ENCODE measurements at places on chromosomes 6 and 20.
A peak's percentile ranks its signal among the peaks of the same experiment; 100 is the strongest.

GRCh38 chr20:7926767-7927166 lies 13.5 kb downstream of the HAO1 start:
- DNase-seq, result peak; percentile 29

GRCh38 chr20:61976644-61977418 lies 88.8 kb downstream of the TAF4 start:
- no peak for DNase-seq

- DNase-seq, result no peak
These were observed 53.0 kb downstream of the SERAC1 start for GRCh38 chr6:158115102-158115501.

- DNase-seq, result peak; percentile 80
These were observed 289.8 kb upstream of the PREP start for GRCh38 chr6:105692613-105693215.

- no peak for DNase-seq
These were observed 154.7 kb downstream of the ARHGAP18 start for GRCh38 chr6:129555206-129555832.

DNA sequence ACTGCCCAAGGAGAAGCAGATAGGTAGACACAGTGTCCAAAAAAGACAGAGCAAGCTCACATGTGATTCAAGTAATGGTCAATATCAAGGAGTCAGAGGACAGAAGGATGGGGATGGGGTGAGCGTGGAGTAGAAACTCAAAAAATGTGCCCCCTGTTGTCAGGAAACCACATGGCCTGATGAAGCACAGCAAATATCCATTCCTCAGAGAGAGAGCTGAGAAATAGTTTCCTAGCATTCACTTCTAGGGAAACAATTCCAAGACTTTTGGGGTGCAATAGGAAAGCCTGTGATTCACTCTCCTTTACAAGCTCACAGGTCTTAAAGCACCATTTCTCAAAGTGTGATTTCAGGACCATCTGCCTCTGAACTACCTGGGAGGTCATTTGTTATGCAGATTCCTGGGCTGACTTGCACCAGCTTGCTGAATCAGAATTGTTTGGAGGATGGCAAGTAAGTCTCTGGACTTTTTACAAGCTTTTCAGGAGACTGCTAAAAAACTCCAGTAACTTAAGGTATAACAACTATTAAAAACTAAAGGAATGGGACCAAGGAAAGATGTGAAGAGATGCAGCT lies 432.8 kb downstream of the HDGFL1 start:
- no peak for DNase-seq

DNA sequence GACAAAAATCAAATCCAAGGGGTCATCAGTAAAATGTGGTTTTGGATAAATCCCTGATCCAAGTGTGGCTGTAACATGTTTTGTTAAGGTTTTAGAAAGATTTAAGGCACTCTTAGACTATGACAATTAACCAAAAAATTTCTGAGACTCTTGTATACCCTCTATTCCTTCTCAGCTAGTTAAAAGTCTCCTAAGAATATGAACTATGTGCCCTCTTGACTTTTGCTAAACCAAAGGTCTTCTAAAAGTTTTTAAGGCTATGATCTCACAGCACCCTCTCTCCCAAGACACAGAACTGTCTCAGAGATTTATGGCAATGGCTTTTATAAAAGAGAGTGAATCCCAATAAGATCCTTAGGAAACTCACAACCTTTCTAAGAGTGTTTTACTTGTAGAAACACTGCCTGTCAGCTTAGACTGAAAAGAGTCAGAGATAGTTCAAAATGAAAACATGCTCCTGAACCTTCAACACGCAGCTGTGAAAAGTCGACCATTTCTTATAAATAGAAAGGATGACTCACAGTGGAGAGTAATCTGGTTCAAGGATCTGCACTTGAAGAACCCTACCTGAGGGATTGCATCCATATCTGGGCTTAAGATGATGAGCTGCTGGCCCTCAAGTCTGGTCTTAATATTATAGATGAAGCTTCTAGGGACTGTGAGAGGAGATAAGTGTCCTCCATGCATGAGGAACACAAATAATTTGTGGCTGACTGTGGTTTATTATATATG lies 388.4 kb upstream of the GJE1 start:
- no peak for DNase-seq

- no peak for DNase-seq
These were observed 16.6 kb upstream of the MAPK13 start for GRCh38 chr6:36113703-36114102.

GRCh38 chr6:104356197-104356596 lies 503.5 kb downstream of the HACE1 start:
- no peak for DNase-seq

DNA sequence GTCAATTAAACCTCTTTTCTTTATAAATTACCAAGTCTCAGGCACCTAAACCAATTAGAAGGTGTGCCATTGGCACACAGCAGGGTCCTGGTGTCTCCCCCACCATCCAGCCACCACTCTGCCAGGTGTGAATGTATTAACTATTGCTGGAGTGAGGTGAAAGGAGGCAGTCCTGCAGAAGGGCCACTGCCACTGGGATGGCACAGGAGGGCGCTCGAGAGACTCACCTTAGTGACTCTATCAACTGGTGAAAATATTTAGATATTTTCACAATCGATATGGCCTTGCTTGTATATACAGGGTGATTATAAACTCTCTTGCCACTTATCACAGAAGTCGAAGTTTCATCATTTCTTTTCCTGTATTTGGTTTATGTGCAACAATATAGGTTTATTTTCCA lies 145.6 kb upstream of the ESR1 start:
- DNase-seq, result no peak

DNA sequence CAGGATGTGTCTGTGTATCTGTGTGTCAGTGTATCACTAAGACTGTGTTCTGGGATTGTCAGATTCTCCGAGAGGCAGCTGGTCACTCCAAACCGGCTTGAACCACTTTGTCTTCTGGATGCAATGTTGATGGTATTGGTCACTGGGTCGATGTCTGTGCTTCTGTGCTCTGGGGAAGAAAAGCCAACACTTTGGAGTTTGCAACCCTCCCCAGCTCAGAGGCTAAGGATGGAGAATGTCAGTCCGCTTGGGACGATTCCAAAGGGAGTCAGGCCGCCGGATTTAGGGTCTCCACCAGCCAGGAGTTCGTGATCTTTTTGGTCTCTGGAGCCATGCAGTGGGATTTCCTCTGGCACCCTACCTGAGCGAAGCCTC lies 5.2 kb downstream of the MAFB start:
- no peak for DNase-seq

- DNase-seq, result peak; percentile 37
These were observed 14.1 kb upstream of the TCFL5 start for GRCh38 chr20:62875419-62876361.

DNA sequence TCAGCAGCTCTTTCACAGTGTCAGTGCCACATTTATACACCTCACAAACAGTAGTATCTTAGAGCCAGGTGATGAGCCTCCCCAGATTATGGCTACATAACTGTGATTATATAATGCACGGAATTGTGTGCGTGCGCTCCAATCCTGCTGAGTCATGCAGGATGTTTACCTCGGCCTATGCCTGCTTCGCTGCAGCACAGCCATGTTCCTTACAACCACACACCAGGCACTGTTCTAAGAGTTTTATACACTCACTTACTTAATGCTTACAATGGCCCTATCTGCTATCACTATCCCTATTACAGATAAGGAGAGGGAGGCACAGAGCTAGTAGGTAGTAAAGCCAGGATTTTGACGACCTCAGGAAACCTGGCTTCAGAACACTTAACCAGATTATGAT lies 7.3 kb downstream of the ZKSCAN3 start:
- DNase-seq, result no peak

GRCh38 chr6:11149551-11149950 lies 38.0 kb upstream of the ERVFRD-1 start:
- no peak for DNase-seq

GRCh38 chr6:87340230-87340629 lies 4.4 kb upstream of the C6orf163 start:
- DNase-seq, result no peak

DNA sequence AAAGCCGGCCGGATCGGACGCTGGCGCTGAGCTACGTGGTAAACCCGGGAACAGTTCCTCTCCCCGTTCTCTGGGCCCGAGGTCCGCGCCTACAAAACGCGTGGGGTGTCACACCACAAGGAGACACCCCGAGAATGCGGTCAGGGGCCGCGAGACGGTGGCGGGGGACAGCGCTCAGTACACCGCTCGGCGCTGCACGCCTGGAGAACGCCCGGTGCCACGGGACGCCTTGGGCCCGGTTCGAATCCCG lies 670 bp downstream of the NCOA5 start:
- peak; percentile 56 for DNase-seq
